GM23338 (cell line): ENCODE measurements at places on chromosomes 4 and X.

DNA sequence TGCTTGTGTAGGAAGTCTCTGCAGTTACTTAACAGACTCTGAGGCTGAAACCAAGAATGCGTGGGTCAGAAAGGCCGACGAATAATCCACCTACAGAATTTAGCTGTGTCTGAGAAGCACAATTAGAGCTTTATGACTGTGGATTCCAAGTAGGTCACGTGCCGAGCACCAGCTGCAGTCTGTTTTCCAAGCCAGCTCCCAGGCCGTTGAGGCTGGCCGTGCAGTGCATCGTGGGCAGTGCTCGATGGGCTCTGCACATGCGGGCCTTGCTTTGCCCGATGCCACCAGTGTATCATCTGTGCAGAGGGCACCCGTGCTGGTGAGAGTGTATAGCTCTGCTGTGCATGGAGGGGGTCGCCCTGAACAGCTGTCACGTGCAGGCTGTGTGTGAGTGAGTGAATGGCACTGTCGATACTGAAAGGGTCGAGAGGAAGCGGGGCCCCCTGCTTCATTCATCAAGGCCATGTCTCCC lies 67.5 kb upstream of the CLDN34 start:
- DNase-seq, result no peak

DNA sequence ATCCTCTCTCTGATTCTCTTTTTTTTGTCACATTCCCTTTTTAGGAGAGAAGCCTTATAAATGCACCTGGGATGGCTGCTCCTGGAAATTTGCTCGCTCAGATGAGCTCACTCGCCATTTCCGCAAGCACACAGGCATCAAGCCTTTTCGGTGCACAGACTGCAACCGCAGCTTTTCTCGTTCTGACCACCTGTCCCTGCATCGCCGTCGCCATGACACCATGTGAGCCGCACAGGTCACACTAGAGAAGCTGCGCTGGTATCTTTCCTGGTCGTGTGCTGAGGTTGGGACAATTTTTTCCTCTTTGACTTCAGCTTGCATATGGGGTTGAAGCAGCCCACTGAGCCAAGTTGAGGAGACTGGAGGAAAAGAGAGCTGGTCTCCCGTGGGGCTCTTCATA lies 52.1 kb downstream of the KLF8 start:
- DNase-seq, result no peak

DNA sequence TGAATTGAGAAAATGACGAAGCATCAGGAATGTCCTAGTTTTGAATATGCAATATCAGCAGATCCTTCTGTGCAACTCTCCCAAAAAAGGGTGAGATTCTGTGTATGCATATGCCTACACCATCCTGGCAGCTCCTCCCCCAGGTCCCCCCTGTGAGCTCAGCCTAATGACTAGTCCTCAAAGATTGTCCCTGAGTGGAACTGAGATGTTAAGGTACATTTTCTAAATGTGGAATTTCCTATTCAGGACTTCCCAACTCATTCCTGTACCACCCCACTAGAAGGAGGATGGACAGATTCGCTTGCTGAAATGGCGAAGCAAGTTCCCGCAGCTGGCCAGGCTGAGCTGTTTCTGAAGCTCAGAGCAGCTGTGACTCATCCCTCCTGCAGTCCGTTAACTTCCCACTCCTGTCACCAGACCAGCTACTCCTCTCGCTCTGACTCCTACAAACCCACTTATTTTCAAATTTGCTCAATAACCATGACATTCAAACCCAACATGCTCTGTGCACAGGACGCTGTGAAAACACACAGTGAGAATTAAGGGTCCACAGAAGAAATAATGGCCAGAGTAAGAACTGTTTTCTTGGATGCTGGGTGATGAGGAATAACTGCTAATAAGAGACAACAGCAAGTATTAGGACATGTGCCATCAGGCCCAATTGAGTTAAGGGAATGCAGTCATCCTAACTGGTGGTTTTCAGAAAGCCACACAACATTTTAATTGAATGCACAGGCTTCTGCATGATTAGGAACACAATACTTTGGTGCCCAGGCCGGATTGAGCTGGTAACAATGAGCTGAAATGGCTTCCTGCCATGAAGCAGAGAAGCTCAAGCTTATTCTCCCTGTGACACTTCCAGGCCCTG lies 40.0 kb upstream of the IRF2 start:
- no peak for DNase-seq

DNA sequence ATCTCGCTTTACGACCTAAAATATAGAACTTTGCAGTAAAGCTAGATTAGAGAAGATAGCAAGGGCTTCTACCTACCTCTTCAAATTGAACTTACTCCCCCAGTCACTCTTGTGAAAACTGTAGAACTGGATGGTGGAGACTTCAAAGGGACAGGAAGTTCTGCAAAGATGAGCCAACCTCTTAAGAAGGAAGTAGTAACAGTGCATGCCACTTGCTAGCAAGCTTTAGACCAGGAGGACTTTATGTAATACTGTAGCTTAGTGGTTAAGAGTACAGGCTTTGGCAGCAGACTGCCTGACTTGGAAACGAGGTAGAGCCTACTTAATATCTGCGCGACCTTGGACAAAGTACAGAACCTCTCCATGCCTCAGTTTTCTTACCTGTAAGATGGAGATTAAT lies 27.5 kb upstream of the VBP1 start:
- DNase-seq, result no peak

- DNase-seq, result no peak
These were observed 215.5 kb upstream of the ZFP42 start for GRCh38 chr4:187780070-187780469.

- DNase-seq, result peak; percentile 77
These were observed 28.0 kb upstream of the PLK4 start for GRCh38 chr4:127852661-127853060.

- DNase-seq, result no peak
These were observed 1285.4 kb downstream of the PCDH18 start for GRCh38 chr4:136246876-136247275.

- peak; percentile 18 for DNase-seq
These were observed 508.6 kb upstream of the EPHA5 start for GRCh38 chr4:66178906-66179305.

- DNase-seq, result no peak
These were observed 23.6 kb downstream of the TNIP2 start for GRCh38 chr4:2732526-2732925.

DNA sequence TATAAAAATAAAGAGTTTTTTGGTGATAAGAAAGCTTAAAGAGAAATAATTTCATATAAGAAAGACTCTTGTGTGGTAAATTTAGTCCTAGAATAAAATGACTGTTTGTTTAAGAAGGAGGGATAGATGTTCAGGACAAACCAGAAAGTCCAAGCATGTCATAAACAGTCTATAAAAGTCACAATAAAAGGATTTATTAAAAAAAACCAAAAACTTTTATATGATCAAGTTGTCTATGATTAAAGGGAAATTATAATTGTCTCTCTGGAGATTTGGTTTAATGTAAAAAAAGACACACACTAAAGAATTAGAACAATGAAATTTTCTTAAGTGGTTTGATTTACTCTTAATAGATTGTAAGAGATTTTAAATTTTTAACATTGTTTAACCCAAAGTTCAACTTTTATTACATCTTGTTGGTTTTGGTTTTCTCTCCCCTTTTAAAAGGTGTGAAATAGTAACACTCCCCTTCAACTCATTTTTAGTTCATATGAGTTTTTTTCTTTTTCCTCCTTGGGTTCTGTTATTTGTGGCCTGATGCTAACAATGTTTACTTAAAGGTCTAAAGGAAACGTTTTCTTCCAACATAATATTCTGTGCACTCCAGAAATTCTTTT lies 89.7 kb downstream of the PDHA2 start:
- peak; percentile 60 for DNase-seq

DNA sequence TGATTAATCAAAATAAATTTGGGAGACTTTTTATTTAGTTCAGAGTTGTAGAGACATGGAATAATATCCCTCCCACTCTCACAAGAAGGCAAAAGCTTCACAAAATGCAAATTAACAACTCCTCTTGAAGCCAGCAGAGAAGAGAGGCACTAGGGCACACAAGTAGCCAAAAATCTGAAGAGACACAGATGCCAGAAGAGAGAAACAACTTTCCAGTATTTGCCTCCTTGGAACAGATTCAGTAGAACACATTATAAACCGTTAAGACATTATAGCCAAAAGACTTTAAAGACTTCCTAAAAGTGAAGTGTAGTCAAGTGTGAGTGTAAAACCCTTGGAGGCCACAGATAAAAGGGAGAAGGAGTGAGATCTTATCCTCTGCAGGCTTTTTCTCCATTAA lies 1024.9 kb upstream of the ADGRL3 start:
- no peak for DNase-seq

GRCh38 chr4:31126881-31127398 lies 406.8 kb downstream of the PCDH7 start:
- DNase-seq, result no peak

- peak; percentile 88 for DNase-seq
These were observed 53.9 kb downstream of the ENPP6 start for GRCh38 chr4:184163813-184164212.

DNA sequence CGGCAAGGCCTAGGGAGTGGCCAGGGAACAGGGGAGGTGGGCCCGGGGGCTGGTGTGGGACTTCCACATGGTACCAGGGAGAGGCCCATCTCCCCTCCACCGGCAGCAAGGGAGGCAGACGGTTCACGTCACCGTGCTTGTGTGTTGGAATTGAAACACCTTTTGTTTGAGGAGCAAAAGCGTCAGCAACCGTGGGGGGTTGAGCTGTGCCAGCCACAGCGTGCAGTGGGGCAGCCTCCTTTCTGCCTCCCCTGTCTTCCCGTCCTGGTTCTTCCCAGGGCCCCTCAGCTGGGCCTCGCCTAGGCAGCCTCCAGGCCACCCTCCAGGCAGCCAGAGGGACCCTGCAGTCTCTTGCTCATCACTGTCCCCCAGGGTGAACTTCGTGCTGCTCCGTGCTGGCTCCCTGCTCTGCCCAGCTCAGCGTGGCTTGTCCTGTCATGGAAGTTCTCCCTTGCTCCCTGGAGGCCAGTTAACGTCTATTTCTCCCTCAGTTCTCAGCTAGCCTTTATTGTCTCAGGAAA lies 32.1 kb upstream of the HGFAC start:
- no peak for DNase-seq

- DNase-seq, result no peak
These were observed 58.8 kb downstream of the LNX1 start for GRCh38 chr4:53532521-53532920.
